ENCODE measurements at places on chromosomes 6 and 20.

DNA sequence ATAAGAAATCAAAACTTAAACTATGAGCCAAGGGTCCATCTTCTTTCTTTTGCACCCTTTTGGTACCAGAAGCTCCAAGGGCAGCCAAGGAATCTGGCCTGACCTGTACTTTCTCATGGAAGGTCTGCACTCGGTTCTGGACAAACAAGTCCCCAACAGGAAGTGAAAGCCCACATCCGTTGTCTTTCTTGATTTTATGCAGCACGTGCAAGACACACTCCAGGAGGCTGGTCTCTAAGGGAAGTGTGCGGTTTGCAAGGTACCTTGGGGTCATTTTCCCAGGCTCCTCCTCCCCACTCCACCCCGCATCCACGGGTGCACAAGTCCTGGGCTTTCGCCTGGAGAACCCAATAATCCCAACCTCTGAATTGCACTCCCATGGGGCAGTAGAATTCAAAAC is 101.9 kb downstream of the NFATC2 start:
- DNase-seq: no peak

- DNase-seq: no peak
These were observed 36.5 kb upstream of the HLA-G start for GRCh38 chr6:29791162-29791561.

DNA sequence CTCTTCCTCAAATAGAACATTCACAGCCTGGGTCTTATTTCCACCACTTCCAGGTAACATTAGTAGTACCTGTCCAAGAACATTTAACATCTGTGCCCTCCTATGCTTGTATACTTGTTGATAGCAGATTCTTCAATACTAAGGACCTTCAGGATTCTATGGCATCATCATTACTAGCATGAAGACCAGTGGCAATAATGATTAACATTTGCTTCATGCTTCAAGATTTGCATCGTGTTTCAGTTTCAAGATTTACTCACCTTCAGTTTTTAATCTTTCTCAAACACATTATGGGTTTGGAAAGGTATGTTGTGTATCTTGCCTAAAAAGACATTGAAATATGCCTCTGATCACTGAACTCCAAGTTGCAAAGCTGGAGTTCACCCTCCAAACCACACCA is 412.8 kb upstream of the NRSN1 start:
- DNase-seq: no peak

DNA sequence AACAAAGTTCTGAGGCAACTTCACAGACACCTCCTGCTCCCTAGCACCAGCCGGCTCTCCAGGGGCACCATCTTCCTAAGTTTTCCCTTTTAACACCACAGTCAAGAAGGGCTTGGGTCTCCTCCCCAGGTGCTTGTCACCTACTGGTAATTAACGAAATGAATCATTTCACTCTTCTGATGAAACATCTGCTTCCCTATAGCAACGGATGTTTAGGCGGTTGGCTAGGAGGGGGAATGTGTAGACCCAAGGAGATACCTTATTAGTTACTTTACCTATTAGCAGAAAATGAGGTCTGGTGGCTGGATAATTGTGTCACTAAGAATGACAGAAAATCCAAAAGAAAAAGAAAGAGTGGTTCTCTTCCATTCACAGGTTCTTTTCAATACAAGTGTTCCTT is 46.3 kb upstream of the FABP7 start:
- DNase-seq: no peak

GRCh38 chr20:14470977-14471661 is 133.7 kb upstream of the FLRT3 start:
- DNase-seq: no peak

DNA sequence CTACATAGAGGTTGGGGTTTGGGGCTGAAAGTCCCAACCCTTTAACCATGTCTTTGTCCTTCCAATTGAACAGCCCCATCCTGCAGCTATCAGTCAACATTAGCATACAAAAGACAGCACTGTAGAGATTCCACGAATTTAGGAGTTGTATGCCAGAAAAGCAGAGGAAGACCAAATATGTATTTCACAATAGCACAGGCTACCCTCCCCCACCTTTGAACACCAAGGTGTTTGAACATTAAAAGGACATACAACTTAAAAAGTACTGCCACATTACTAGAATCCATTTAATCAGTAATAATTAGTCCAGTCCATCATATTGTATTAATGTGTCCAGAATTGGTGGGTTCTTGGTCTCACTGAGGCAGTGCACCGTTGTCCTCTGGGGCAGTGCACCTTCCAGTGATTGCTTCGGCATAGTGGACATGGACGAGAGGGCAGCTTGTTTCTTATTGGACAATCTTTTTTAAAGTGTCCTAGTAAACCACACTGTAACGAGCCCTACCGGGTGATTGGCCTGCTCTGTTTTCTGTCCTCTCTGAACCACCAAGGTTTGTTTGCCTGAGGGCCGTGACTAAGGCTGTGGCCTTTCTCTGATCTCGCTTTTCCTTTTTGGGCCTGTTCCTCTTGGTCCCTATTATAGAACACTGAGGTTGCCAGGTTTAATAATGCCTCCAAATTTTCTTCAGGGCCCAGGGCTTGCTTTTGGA is 36.4 kb downstream of the GSTA4 start:
- DNase-seq: no peak

DNA sequence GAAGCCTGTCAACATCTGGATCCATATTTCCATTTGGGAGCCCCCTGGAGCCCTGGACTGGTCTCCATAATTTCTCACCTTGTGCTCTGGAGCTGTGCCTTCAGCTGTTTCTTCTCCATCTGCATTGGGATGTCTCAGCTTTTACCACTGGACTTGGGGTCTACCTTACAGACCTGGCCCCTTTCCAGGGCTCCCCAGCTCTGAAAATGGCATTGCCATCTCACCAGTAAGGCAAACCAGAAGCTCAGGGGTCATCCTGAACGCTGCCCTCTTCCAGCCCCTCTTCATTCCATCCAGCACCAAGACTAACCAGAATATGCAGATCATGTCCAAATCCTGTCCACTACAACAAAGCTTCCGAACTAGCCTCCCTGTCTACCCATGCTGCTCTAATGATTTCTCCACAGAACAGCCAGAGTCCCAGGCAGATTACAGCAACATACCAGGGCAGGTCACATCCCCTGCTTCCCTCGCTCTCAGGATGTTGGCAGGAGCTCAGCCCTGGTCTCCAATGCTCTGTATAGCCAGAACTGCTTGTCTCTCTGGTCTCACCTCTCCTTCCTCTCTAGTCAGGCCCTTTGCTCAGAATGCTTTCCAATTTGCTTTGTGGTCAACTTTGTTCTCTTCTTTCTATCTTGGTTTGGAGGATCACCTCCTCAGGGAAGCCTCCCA is 17.7 kb upstream of the NNAT start:
- no peak for DNase-seq

GRCh38 chr20:1569415-1569881 is 11.9 kb upstream of the SIRPD start:
- no peak for DNase-seq

DNA sequence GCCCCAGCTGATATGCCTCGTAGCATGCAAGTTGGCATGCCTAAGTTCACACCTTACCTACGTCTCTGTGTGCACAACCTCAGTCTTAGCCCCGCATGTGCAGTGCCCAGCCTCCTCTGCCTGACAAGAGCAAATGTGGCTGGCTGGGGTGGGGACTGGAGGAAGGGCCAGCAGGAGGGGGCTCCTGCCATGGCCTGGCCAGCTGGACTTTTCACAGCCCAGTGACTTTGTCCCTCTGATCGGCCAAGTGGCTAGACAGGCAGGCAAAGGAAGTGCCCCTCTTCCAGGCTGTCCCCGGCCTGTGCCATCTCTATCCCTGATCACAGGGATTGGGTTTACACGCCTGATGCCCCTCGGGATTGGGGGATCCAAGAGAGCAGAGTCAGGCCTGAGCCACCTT is 49.5 kb upstream of the SIRPA start:
- DNase-seq: no peak
